ENCODE measurements at places on chromosomes 1 and 21.

DNA sequence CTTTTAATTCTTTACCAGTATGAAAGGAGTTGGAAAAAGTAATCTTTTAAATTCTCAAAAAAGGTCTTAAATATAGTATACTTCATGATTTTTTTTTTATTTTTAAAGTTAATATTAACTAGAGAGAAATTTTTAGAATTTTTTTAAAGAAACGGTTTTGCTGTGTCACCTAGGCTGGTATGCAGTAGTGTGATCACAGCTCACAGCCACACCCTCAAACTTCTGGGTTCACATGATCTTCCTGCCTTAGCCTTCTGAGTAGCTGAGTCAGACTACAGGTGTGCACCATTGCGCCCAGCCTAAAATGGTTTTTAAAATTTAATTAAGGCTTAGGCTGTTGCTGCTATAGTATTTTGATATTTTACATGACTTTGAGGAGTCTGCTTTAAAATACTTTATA lies 52.4 kb downstream of the TLCD4 start:
- peak; percentile 68 for DNase-seq

- DNase-seq: peak; percentile 76
Measured at GRCh38 chr1:208216062-208216461, 28.1 kb downstream of the PLXNA2 start.

DNA sequence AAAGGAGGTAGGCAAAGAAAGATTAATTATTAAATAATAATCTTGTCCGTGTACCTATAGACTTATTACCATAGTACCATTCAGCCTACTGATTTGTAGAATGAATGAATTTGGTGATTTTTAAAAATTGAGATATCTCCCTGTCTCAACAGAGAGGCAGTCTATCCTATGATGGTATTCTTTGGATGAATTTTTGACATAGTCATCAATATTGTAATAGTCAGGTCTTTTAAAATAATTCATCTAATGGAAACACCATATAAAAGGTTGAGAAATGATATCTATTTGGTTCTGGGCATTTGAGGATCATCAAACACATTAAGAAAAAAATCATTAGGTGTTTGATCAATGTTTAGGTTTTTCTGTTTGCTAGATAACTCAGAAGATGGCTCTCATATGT lies 35.6 kb upstream of the MAB21L3 start:
- no peak for DNase-seq

- DNase-seq: no peak
Measured at GRCh38 chr1:174535207-174535606, 87.4 kb downstream of the GPR52 start.

- no peak for DNase-seq
Measured at GRCh38 chr1:199794105-199794863, 233.2 kb upstream of the NR5A2 start.
